A549 treated with GW870086 at 1 μM for 4 hours (cell line): ENCODE measurements at places on chromosomes 5 and 9. TPM values are rescaled to one million over a fixed set of nuclear protein-coding genes. Genes with fewer than 3 reads are reported as not detected.

The C1QTNF3 gene
- total RNA-seq, result 0.26 TPM in 1 of 5 replicates, not detected in the others

The ACTBL2 gene
- total RNA-seq, result 0.05 to 0.11 TPM (median 0.07 TPM) in 3 of 5 replicates, not detected in the others

The CEL gene
- 0.46 to 0.71 TPM (median 0.63 TPM) in 5 replicates for total RNA-seq

The CDC14B gene
- 11.8 to 15.4 TPM (median 14.7 TPM) in 5 replicates for total RNA-seq

The AQP7 gene
- total RNA-seq, result 0.21 to 0.64 TPM (median 0.43 TPM) in 5 replicates

The PCDHB3 gene
- total RNA-seq, result 0.05 TPM in 1 of 5 replicates, not detected in the others

The HSPB3 gene
- total RNA-seq, result 0.26 to 0.48 TPM (median 0.41 TPM) in 3 of 5 replicates, not detected in the others

The BTNL3 gene
- not detected in 5 replicates for total RNA-seq

The GALNT12 gene
- total RNA-seq, result 2.4 to 4.5 TPM (median 4.1 TPM) in 5 replicates

The LAMC3 gene
- total RNA-seq, result 1.5 to 3.2 TPM (median 2.1 TPM) in 5 replicates

The STKLD1 gene
- total RNA-seq, result 0.53 to 1.2 TPM (median 0.68 TPM) in 5 replicates

The LIX1 gene
- total RNA-seq, result not detected in 5 replicates

The SPATA31E1 gene
- total RNA-seq, result not detected in 5 replicates

The SLC9A3 gene
- 1.7 to 2.5 TPM (median 2.0 TPM) in 5 replicates for total RNA-seq

The MYOZ3 gene
- total RNA-seq, result 0.06 to 0.22 TPM in 2 of 5 replicates, not detected in the others

The WNK2 gene
- total RNA-seq, result 4.1 to 9.0 TPM (median 6.2 TPM) in 5 replicates

The TMEM8B gene
- 2.0 to 4.0 TPM (median 3.0 TPM) in 5 replicates for total RNA-seq

The PARP8 gene
- 0.08 to 0.15 TPM (median 0.10 TPM) in 4 of 5 replicates, not detected in the other for total RNA-seq

The PAPPA gene
- 18.8 to 29.7 TPM (median 26.2 TPM) in 5 replicates for total RNA-seq

The SHISAL2B gene
- not detected in 5 replicates for total RNA-seq

The PCDHB5 gene
- 0.94 to 1.8 TPM (median 1.5 TPM) in 5 replicates for total RNA-seq

The RNF180 gene
- total RNA-seq, result 0.16 to 0.35 TPM (median 0.29 TPM) in 5 replicates

The SH2D3C gene
- 0.06 to 0.07 TPM in 2 of 5 replicates, not detected in the others for total RNA-seq

The SQSTM1 gene
- 870 to 1,460 TPM (median 931 TPM) in 5 replicates for total RNA-seq

The LHX3 gene
- 0.07 to 0.13 TPM (median 0.08 TPM) in 4 of 5 replicates, not detected in the other for total RNA-seq

The EQTN gene
- not detected in 5 replicates for total RNA-seq

The S100Z gene
- total RNA-seq, result not detected in 5 replicates

The SLC36A2 gene
- not detected in 5 replicates for total RNA-seq

The BTNL9 gene
- 0.19 to 1.0 TPM (median 0.72 TPM) in 5 replicates for total RNA-seq

The LCN10 gene
- total RNA-seq, result not detected in 5 replicates

The SVEP1 gene
- 1.2 to 2.1 TPM (median 1.8 TPM) in 5 replicates for total RNA-seq

The MEF2C gene
- 0.02 to 0.09 TPM in 2 of 5 replicates, not detected in the others for total RNA-seq

The AQP3 gene
- total RNA-seq, result 11.9 to 18.2 TPM (median 15.1 TPM) in 5 replicates

The QSOX2 gene
- 24.5 to 28.7 TPM (median 27.0 TPM) in 5 replicates for total RNA-seq

The PLEKHG4B gene
- 0.77 to 1.6 TPM (median 1.1 TPM) in 5 replicates for total RNA-seq

The TMC1 gene
- 0.06 to 0.29 TPM (median 0.13 TPM) in 3 of 5 replicates, not detected in the others for total RNA-seq

The MELK gene
- total RNA-seq, result 62.8 to 78.4 TPM (median 68.5 TPM) in 5 replicates

The CDO1 gene
- not detected in 5 replicates for total RNA-seq

The EGFLAM gene
- total RNA-seq, result 0.11 to 0.51 TPM (median 0.17 TPM) in 5 replicates

The GGTA1 gene
- not detected in 5 replicates for total RNA-seq

The CCL21 gene
- total RNA-seq, result not detected in 5 replicates

The IL13 gene
- total RNA-seq, result 0.12 TPM in 1 of 5 replicates, not detected in the others

The CDX1 gene
- not detected in 5 replicates for total RNA-seq

The PPIC gene
- total RNA-seq, result 16.5 to 17.7 TPM (median 16.6 TPM) in 5 replicates

The F12 gene
- 14.3 to 24.6 TPM (median 22.9 TPM) in 5 replicates for total RNA-seq

The MEGF10 gene
- not detected in 5 replicates for total RNA-seq

The B4GALT1 gene
- total RNA-seq, result 175 to 223 TPM (median 220 TPM) in 5 replicates

The SV2C gene
- 0.03 TPM in 1 of 5 replicates, not detected in the others for total RNA-seq

The TLR4 gene
- total RNA-seq, result 0.08 to 0.16 TPM (median 0.10 TPM) in 5 replicates

The C9orf50 gene
- total RNA-seq, result not detected in 5 replicates

The FGF18 gene
- 0.90 to 1.8 TPM (median 1.2 TPM) in 5 replicates for total RNA-seq

The STPG3 gene
- not detected in 5 replicates for total RNA-seq

The BOD1 gene
- 59.4 to 70.4 TPM (median 67.6 TPM) in 5 replicates for total RNA-seq
